CD4-positive, CD25-positive, alpha-beta regulatory T cell (primary cell): ENCODE measurements at places on chromosomes 16 and 17. TPM values are rescaled to one million over a fixed set of nuclear protein-coding genes. Genes with fewer than 3 reads are reported as not detected.

The STX1B gene
- 0.74 TPM for total RNA-seq

The BAIAP3 gene
- total RNA-seq: 3.1 TPM

The BCL6B gene
- total RNA-seq: 0.42 TPM

The CHST5 gene
- not detected for total RNA-seq

The NUP88 gene
- total RNA-seq: 128 TPM

The G6PC1 gene
- total RNA-seq: not detected

The MYL11 gene
- 4.1 TPM for total RNA-seq

The EPX gene
- not detected for total RNA-seq

The RNF112 gene
- total RNA-seq: 0.39 TPM

DNA sequence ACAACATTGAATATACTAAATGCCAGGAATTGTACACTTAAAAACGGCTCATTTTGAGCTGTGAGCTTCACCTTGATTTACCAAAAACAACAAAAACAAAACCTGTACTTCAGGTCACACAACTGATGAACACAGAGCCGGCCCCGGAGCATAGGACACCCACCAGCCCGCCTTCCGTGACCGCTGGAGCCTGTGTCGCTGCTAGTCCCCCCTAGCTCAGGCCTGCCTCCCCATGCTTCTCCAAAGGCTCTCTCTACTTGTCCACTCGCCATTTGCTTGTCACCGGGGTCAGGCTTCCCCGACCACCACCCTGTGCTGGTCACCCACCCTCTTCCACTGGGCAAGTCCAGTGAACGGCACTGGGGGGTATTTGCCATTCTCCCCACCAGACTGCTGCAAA, 113.8 kb upstream of the TNRC6C start:
- DNase-seq: no peak

- DNase-seq: peak; percentile 80
Observed at GRCh38 chr16:30567991-30568638, 3.4 kb downstream of the ZNF688 start.

- DNase-seq: no peak
Observed at GRCh38 chr16:24132797-24133155, 123.4 kb upstream of the CACNG3 start.

DNA sequence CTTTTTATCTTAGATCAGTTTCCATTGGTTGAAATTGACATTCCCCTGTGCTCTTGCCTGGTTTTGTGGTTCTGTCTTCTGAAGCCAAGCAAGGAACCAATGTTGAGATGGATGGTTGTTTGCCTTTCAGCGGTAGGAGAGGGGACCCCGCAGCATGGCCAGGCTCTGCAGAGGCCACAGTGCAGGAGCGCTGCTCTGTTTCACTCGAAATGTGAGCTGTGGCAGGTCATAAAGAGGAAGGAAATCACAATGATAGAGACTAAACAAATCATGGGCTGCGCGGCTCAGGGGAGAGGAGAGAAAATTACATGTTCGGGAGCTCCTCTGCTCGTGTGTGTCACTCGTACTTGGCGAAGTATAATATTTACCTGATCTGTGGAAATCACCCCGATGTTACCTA, 148.2 kb downstream of the SNX29 start:
- no peak for DNase-seq

DNA sequence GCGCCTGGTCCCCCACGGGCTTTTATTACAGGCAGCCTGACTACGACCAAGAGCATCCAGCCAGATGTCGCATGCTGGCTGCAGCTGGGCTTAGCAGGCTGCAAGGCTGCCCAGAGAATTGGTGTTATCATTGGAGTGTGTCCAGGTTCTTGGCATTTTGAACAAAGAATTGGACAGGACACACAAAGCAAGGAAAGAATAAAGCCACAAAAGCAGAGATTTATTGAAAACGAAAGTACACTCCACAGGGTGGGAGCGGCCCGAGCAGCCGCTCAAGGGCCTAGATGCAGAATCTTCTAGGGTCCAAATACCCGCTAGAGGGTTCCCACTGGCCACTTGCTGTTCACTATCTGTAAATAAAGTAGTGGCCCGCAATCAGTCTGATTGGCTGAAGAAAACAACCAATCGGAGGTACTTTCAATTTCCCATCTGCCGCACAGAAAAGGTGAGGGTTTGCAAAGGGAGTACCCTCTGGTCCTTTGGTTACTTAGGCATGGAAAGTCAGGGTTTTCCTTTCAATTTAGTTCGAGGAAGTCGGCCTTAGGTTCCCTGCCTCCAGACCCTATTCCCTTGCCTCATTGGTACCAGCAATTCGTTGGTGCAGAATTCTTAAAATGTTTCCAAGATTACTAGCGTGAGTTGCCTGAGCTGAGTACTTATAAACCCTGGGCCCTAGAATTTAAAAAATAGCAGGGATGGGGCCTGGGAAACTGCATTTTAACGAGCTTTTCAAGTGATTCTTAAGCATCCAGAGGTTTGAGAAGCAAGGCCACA, 38.5 kb upstream of the CNEP1R1 start:
- DNase-seq: no peak

GRCh38 chr17:76716146-76716838, 5.5 kb upstream of the MXRA7 start:
- no peak for DNase-seq

DNA sequence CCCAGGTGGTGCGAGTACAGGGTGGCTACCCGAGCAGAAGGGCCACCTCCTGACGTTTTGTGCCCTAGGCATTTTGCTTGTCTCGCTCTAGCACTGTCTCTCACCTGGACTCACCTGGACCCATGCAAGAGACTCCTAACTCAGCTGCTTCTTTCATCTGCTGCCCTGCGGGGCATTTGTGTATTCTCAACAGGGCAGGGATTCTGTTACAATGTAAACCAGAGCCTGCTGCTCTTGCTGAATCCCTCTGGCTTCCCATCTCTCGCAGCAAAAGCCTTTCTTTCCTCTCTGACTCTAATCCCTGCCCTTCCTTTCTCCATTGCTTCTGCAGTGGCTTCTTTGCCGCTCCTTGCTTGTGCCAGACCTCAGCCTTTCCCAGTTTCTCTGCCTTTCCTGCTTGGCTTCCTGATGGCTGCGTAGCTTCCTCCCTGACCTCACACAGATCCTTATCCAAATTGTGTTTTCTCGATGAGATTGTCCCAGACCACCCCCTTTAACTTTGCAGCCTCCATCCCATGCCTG, 10.2 kb downstream of the ARSG start:
- no peak for DNase-seq

- DNase-seq: no peak
Observed at GRCh38 chr17:49985310-49985990, 9.6 kb downstream of the DLX3 start.

- no peak for DNase-seq
Observed at GRCh38 chr17:76137001-76137350, 4.1 kb downstream of the FOXJ1 start.

- no peak for DNase-seq
Observed at GRCh38 chr17:27490391-27490790, 34.1 kb downstream of the KSR1 start.

GRCh38 chr16:28572696-28573510, 19.2 kb downstream of the SGF29 start:
- DNase-seq: no peak

GRCh38 chr16:13403326-13403725, 501.9 kb downstream of the SHISA9 start:
- no peak for DNase-seq

DNA sequence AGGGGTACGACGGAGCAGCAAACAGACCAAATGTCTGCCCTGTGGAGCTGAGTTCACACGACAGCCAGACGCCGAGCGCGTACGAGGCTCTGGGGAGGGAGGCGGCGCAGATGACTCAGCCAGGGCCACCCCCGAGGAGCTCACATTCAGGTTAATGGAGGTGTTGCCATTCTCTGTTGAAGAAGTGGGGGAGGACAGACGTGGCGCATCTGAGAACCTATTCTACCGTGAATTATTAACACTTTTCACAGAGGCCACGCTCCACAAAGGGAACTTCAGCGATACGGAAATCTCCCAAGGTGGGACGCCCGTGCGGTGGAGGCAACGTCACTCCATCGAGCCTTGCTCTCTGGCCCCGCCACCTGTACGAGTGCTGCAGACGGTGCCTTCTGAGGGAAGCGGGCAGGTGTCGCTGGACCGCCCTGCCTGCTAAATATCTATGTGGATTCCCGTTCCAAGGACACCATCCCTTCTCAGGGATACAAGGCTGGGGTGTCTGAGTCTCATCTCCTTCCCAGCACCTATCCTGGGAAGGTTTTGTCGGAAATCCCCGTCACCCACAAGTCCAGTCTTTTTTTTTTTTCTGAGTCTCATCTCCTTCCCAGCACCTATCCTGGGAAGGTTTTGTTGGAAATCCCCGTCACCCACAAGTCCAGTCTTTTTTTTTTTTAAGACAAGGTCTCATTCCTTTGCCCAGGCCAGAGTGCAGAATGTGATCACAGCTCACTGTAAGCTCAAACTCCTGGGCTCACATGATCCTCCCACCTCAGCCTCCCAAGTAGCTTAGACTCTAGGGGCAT, 19.0 kb downstream of the ABR start:
- DNase-seq: no peak

DNA sequence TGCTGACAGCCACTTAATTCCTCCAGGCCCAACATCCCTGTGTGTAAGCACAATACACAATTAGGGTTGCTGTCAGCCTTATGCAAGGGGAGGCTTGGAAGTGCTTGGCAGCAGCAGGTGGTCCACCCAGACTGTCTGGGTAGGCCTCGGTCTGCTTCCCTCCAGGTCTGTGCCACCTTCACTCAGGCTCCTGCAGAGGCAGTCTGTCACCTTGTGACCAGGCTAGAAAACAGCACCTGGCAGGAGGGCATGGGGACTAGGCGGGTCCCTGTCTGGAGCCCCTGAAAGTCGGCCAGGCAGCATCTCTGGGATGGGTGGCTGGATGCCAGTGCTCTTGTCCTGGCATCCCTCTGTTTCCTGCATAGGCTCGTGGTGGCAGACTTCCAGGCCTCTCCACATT, 578.1 kb downstream of the KCNJ18 start:
- no peak for DNase-seq

DNA sequence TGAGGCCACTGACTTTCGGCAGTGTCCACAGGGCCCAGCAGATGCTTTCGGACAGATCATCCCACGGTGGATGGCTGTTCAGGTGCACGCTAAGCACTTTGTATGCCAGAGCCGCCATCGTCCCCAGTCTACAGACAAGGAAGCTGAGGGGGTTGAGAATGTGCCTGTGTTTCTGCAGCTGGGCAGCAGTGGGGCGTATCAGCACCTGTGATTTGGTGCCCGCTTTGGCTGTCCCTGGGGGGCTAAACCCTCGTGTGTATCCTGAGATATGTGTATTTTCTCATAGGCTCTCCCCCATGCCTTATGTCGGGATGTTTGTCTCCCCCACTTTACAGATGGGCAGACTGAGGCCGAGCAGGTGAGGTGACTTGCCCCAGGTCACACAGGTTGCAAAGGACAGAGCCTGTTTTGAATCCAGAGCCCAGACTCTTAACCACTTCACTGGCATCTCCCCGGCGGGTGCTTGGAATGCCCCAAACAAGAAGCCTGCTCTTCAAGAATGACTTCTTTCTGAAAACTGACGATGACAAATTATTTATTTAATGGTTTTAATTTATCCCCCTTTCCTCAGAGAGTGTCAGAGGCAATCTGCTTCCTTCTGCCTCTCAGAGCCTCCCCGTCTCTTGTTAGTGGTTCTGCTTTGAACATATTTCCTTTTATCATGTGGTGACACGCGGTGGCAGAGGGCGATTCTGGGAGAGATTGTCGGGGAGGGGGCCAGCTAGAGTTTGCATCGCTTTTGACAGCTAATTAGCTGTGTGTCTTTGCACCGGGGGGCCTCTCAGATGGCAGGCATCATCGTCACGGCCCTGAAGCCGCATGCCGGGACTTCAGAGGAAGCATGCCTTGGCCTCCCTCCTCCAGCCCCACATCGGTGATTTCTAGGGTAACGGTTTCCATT, 149.6 kb upstream of the CIBAR2 start:
- no peak for DNase-seq

- DNase-seq: no peak
Observed at GRCh38 chr16:9429646-9430330, 338.3 kb downstream of the HAPSTR1 start.

GRCh38 chr17:42514279-42514678, 21.8 kb upstream of the NAGLU start:
- no peak for DNase-seq
